ENCODE measurements at places on chromosomes 1 and 21.
A peak's percentile ranks its signal among the peaks of the same experiment; 100 is the strongest.

- peak; percentile 54 for DNase-seq
Observed at GRCh38 chr1:167301355-167301754, 80.7 kb downstream of the POU2F1 start.

DNA sequence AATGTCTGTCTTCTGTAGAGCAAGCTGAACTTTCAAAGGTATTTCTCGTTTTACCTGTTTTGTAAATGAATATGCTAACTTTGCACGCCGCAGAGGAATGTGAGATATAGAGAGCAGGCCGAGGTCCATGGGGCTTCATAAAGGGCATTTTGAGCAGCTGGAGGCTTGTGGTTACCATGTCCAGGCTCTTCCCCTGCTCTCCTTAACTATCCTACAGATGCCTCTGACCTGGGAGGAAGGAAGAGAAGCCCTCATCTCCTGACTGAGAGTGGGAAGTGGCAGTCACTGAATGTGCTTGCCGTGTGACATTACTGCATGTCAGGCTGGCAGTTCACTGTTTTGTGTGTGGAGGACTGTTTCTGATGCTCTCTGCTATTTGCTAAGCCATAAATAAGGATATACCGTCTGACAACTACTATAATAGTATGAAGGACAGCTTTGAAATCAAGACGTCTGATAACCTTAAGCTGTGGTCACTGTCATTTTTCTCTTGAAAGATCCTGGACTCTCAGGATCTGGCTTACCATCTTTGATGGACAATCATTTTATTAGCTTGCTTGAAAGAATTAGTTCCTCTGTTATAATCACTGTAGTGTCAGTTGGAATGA lies 92.2 kb downstream of the DYRK1A start:
- peak; percentile 43 for DNase-seq

DNA sequence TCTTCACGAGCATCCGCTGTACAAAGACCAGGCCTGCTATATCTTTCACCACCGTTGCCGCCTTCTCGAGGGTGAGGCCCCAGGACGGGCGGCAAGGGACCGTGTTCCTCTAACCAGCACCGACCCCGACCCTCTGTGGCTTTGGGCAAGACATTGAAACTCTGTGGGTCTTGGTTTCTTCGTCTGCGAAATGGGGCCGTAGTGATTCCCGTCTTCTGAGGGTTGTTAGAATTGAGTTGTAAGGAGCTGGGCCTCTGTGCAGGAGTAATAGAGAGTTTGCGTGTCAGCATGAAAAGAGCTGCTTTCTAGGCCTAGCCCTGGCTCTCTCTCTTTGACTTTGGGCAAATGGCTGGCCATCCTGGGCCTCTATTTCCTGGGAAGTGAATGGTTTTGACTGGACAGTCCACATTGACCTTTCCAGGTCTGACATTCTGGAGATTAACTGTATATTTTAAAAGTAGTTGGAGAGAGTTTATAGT lies 591 bp downstream of the MRPL37 start:
- DNase-seq, result no peak

DNA sequence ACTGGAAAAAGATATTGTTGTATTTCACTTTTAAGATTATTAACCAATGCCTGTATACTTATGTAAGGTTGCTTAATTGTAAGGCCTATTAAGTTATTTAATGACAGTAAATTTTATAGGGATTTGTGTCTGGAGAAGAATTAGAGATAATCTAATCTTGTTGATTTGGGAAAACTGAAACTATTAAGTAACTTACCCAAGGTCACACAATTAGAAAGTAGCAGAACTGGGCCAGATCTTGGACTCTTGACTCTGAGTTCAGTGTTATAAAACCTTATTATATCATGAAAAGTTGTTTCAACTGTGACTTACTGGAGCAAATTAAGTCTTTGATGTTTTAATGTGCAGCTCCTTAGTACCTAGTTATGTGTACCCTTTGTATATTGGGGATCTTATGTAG lies 38.5 kb downstream of the CAMTA1 start:
- DNase-seq, result peak; percentile 38

DNA sequence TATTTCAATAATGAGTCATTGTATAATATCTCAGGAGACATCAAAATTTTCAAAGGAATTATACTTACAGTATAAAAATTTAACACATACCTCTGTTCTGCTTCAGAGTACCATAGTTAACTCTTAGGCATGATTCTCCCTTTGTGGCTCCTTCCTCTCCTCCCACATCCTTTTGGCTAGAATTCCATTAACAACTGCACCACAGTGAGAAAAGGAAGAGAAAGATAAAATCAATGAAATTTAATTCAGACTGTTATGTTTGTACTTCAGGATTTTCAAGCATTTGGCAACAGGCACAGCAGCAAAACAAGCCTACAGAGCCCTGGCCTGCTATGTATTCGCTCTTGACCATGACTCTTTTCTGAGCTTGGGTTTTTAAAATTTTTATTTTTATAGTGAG lies 57.2 kb upstream of the SGIP1 start:
- DNase-seq, result no peak

DNA sequence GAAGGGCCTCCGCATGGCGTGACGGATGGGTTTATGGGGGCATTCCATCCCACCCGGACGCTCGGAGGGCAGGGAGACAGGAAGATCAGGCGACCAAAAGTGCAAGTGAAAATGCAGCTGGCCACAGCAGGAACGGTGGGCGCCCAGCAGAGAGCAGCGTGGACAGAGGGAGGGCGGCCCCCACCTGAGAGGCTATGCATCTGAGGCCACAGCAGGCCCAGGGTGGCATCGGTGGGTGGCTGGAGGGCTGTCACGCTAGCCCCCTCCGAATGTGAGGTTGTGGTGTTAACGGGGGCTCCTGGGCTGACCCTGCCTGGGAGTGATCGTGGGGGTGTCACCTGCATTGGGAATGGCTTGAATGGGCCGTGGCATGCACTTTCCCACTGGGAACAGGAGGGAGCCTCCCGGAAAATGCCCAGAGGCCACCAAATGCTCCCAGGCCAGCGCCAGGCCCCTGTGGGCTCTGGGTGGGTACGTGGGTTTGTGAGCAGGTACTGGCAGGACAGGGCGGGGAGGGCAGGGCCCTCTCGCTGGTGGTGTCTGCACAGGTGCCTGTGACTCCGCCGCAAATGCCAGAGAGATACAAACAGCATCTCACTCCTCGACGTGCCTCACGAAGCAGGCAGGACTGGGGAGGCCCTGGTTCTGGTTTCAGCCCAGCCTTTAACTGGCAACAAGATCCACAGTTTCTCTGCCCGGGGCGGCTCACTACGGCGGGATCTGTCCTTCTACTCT lies 172.8 kb downstream of the PRDM16 start:
- DNase-seq, result no peak

GRCh38 chr1:159092036-159092760 lies 15.6 kb upstream of the AIM2 start:
- DNase-seq, result no peak

DNA sequence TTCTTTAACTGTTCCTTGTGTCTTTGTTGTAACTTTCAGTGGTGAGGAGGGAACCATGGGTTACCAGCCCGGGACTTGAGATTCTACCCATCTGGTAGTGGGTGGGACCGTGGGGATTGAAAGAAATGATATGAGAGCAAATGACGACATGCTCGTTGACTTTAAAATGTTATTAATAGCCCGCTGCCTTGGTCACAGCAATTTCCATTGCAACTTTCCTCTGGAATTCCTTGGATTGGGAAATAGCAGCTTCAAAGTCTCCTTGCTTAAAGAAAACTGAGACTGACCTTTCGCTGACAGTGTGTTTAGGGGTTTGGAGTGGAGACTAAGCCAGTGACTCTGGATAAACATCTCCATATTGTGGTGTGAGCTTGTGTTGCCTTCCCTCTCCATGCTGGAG lies 44.2 kb upstream of the MARK1 start:
- DNase-seq, result no peak

DNA sequence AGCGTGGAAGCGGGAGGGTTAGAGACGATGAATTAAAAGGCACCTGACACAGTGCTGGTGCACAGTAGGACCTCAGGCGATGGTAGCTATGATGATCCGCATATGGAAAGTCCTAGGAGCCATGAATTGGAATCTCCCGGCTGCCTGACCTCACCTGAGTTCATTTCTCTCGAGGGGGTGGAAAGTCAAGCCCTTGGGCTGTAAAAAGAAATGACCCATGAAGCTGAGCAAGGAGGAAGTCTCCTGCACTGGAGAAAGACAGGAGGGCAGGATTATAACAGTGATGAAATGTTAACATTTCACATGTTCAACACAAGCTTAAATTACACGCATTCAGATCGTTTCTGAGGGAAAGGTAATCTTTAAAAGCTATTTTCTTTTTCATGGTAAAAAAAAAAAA lies 481.2 kb downstream of the MATN1 start:
- no peak for DNase-seq

DNA sequence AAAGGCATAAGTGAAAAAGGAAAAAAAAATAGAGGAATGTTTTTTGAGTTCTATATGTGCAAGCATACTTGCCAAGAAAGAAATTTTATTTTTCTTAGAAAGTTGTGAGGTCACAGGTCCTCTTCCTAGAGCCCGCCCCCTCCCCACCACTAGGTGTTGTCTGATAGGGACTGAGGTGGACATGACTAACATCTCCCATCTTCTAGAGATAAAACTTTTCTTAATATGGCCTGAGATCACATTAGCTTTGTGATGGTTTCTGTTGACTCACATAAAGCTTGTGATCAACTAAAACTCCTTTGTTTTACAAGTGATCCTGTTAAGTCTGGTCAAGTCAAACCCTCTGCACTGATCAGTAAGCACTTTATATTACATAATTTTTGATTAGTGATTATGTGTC lies 33.4 kb upstream of the CITED4 start:
- DNase-seq, result no peak

- peak; percentile 27 for DNase-seq
Observed at GRCh38 chr1:112342558-112342957, 53.5 kb upstream of the CTTNBP2NL start.

- DNase-seq, result no peak
Observed at GRCh38 chr1:170252851-170253579, 107.3 kb downstream of the NTMT2 start.

DNA sequence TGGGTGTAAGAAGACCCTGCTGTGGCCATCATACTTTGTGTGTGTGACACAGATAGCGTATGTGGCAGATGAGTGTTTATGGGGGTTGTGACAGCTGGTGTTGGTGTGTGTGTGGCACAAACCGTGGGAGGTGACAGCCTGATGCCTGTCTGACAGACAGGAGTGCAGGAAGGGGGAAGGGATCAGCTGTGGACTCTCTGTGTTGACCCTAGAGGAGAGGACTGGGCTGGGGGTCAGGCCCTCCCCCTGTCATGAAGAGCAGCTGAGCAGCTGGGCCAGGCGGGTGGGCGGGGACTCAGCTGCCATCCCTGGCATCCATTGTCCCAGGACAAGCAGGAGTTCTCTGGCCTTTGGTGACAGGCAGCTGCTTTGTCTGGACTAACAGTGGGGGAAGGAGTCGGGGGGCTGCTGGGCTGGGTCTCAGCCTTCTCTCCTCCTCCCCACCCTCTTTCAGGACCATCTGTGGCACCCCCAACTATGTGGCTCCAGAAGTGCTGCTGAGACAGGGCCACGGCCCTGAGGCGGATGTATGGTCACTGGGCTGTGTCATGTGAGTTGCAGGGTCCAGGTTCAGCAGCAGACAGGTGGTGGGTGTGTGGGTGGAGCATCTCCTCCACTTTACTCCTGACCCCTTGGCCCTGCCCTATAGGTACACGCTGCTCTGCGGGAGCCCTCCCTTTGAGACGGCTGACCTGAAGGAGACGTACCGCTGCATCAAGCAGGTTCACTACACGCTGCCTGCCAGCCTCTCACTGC lies 2.3 kb downstream of the PLK3 start:
- peak; percentile 61 for DNase-seq

DNA sequence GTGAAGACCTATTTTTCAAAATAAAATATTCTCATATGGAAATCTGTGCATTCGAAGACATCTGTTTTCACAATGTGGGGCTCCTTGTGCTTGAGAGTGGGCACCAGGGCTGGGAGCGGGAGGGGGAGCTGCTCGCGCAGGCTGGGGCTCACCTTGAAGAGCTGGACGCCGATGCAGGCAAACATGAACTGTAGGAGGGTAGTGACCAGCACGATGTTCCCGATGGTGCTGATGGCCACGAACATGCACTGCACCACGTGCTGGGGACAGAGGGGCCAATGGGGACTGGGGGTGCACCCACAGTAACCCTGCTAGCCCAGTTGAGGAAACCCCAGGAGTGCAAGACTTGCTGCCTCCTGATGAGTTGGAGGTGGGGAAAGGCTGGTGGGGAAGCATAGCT lies 42.2 kb upstream of the KIF21B start:
- no peak for DNase-seq

GRCh38 chr21:33901412-33902288 lies 14.0 kb downstream of the ATP5PO start:
- peak; percentile 78 for DNase-seq

DNA sequence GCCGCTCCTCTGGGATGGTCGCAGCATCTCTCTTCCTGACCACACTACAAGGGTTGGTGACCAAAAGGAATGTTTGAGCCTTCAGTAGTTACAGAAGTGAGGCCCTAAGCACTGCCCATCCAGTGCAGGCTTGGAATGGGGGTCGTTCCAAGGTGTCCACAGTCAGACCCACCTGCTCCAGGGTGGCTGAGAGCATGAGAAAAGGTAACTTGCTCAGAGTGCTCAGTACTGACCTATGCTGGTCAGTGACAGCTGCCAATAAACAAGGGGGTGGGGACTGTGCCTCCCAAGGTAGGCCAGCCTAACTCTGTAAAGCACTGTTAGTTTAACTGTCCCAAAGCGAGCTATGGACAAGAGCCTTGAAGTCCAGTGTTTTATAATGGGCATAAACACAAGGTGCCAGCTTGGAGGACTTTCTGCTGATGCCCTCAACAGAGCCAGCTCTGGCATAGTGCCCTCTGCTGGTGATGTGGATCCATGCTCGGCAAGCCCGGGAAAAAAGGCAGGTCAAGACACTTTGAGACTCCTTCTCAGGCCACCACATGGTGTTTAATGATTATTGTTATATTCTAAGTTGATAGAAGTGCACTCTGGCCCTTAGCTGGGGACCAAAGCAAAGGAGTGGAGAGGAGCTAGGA lies 78.1 kb upstream of the DNAH14 start:
- DNase-seq, result peak; percentile 79

DNA sequence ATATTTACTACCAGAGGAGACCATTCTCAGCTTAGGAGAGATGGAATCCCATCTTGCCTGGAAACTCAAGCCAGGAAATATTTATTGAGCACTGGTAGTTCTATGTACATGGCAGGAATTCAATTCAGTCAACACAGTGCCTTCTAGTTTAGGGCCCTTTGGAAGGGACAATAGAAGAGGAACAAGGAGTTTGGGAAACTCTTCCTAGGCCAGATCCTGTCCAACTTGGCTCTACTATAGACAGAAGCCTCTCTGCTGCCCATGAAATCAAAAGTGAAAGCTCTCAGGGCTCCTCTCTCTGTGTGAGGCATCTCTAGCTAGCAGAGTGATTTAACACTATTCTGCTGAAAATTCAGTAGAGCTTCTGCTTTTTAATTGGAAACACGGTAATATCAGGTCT lies 244.6 kb upstream of the MAP1LC3C start:
- no peak for DNase-seq

DNA sequence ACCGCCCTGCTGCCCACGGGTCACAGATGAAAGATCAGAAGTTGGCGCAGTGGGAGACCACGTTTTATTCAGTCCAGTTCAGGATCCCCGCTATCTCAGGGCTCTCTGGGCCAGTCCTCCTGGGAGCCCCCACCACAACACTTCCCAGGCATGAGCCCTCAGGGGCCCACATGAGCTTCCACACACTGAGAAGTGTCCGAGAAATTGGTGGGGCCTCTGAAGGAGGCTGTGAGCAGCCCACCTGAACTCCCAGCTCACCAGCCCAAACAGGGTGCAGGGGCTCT lies 12.1 kb downstream of the TRIM46 start:
- DNase-seq, result no peak

- DNase-seq, result no peak
Observed at GRCh38 chr21:26032263-26032662, 138.3 kb downstream of the APP start.
